ENCODE measurements at places on chromosomes 4 and X. TPM values are rescaled to one million over a fixed set of nuclear protein-coding genes. Genes with fewer than 3 reads are reported as not detected.

The PFKFB1 gene
- total RNA-seq: 0.81 TPM

The HSFX2 gene
- total RNA-seq: not detected

The TGIF2LX gene
- total RNA-seq: not detected

The CD38 gene
- not detected for total RNA-seq

GRCh38 chr4:109648266-109648996 is 54.8 kb downstream of the CASP6 start:
- no peaks in the 10 kb centered on the region for H3K36me3 ChIP-seq
- no peaks in the 10 kb centered on the region for H3K27me3 ChIP-seq
- no peaks in the 10 kb centered on the region for H3K4me1 ChIP-seq
